Iris pigment epithelial cell (primary cell): ENCODE measurements at places on chromosomes 1 and 21.
A peak's percentile ranks its signal among the peaks of the same experiment; 100 is the strongest.

DNA sequence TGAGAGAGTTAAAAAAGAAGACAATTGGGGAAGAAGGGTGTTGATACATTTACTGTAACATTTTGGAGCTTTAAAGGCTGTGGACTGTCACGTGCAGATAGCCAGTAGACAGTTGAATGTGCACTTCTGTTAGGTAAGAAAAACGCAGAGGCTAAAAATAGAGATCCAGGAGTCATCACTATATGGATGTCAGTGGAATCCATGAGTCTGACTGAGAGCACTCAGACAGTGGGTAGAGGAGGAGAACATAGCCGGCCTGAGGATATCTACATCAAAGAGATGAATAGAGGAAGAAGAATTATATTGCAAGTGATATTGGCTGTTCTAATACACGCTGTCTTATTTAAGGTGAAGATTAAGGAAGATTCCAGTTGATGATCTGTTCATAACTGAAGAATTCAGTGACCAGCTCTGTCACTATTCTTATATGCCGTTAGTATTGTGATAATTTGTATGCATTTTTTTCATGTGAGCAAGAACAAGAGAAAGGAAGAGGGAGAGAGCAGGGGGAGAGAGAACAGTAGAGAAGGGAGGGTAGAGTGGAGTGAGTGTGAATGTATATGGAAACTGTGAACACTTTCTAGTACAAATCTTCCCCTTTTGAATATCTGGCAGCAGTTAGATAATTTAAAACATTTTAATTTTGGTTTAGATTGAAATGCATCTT is 344.8 kb downstream of the CHRM3 start:
- DNase-seq = no peak

- DNase-seq = no peak
Observed at GRCh38 chr1:202684716-202685115, 25.5 kb downstream of the SYT2 start.

- DNase-seq = no peak
Observed at GRCh38 chr1:117009132-117009531, 7.6 kb downstream of the CD101 start.

GRCh38 chr1:160981584-160982411 is 27.2 kb upstream of the ITLN2 start:
- no peak for DNase-seq

GRCh38 chr21:16579538-16579937 is 849.8 kb downstream of the USP25 start:
- DNase-seq = peak; percentile 52

GRCh38 chr1:201503397-201504176 is 3.3 kb downstream of the CSRP1 start:
- peak; percentile 99 for DNase-seq

DNA sequence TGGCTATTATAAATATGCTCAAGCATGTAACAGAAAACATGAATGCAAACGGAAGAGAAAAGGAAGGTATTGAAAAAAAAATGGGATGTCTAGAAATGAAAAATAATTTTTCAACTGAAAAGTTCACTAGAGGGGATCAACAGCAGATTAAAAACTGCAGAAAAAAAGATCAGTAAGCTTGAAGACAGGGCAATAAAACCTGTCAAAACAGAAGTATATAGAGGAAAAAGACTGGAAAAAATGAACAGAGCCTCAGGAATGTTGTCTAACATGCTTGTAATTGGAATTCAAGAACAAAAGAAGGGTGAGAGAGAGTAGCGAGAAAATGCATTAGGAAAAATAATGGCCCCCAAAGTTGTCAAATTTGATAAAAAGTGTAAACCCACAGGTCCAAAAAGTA is 29.6 kb downstream of the CRYAA start:
- DNase-seq = no peak

GRCh38 chr1:82786883-82787282 is 986.1 kb downstream of the ADGRL2 start:
- no peak for DNase-seq

DNA sequence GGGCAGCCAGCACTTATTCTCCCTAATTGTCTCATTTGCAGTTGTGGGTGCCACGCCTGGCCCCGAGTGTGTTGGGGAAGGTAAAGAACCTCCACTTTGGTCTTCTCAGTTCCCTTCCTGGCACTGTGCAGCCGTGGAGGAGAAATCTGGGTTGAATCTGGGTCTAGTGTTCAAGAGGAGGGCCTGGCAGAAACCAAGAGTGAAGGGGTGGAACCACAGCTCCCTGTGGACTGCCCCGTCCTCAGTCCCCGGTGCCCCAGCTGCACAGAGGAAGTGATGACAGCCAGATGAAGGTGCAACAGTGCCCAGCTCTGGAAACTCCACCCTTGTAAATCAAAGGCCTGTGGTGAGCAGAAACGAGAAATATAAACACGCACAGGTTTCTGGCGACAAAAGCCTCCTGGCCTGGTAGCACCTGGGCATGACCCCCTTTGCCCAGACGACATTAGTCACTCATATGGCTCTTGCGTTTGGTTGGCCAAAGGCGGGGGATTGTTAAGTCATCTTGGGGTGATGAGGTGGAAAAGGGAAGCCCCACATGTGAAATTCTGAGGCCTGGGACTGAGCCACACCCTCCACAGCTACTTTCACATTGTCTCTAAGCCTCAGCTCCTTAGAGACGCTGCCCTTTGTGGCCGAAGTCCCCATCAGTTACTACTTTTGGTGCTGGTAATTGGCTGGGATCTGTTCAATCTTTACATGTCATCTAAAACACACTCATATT is 4.2 kb upstream of the ECE1 start:
- peak; percentile 40 for DNase-seq

DNA sequence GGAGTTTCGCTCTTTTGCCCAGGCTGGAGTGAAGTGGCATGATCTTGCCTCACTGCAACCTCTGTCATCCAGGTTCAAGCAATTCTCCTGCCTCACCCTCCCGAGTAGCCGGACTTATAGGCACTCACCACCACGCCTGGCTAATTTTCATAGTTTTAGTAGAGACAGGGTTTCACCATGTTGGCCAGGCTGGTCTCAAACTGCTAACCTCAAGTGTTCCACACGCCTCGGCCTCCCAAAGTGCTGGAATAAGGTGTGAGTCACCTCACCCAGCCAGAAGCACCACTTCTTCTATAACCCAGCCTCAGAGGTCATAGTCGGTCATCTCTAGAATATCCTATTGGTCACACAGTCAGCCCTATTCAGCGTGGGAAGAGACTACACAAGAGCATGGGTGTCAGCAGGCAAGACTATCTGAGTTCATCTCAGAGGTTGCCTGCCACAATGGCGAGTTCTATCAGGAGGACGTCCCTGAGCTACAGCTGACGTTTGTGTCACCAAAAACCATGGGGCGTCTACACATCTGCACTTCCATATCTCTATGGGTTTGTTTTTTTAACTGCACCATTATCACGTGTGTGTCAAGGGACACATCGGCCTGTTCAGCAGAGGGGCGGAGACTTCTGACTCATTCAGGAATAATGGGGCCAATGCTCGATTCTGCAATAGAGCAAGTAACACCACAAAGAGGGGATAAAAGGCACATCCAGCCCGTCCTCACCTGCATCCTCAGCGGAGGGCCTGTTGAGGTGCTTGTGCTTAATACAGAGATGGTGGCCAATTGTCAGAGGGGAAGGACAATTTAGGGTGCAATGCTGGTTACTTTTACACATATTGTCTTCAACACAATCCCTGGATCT is 256.3 kb upstream of the IRF2BP2 start:
- peak; percentile 94 for DNase-seq

DNA sequence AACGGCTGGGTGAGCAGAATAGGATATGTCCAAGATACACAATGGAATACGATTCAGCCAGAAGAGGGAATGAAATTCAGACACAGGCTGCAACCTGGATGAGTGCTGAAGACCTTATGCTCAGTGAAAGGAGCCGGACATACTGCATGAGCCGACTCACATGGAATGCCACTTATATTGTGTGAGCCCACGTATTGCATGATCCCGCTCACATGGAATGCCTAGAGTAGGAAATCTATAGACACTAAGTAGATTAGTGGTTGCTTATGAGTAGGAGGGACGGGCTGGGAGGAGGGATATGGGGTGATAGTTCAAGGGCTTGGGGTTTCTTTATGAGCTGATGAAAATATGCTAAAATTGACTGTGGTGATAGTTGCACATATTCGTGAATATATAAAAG is 26.8 kb downstream of the TMPRSS2 start:
- peak; percentile 42 for DNase-seq

DNA sequence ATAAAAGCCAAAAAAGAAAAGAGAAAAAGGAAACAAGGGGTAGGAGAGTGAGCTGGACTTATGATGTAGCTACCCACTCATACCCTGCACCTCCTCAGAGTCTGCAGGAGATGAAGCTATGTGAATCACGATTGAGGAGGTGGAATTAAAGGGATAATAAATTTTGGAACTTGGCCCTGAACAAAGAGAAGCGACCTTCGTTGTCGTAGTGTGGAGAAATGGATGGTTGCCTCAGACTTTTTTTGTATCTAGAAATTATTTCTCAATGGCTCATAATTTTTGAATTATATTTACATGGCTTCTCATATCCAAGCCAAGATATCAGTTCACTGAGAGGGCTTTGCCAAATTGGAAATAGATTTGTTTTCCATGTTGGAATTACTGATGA is 37.8 kb upstream of the SIPA1L2 start:
- DNase-seq = no peak

- DNase-seq = no peak
Observed at GRCh38 chr1:201724039-201724765, 104.8 kb upstream of the IPO9 start.

DNA sequence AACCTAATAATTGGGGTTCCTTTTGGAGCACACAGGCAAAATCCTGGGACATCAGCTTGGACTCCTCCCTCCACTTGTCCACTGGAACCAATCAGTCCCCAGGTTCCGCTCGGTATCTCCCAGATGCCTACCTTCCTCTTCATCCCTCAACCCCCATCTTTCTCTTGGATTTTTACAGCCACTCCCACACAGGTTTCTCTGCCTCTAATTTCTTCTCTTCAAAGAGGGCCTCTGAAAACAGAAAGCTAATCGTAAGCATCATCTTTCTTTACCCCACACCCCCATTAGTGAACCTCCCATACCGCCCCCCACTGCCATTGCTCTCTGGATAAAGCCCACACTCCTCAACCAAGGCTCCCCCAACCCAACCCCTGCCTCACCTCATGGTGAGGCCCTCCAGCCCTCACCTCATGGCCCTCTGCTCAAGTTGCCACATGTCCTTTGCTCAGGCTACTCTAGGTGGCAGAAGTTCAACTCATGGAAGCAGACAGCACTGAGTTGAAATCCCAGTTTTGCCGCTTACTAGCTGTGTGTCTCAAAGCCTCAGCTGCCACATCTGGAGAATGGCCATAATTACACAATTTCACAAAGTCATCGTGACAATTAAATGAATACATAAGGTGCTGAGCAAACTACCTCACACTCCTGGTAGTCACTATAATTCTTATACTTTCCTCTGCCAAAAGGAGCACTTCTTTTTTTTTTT is 18.1 kb upstream of the WASF2 start:
- no peak for DNase-seq

- DNase-seq = peak; percentile 85
Observed at GRCh38 chr1:93692983-93693591, 11.4 kb upstream of the BCAR3 start.

- DNase-seq = no peak
Observed at GRCh38 chr21:25788677-25789076, 53.9 kb downstream of the GABPA start.

- DNase-seq = no peak
Observed at GRCh38 chr1:153346077-153346723, 2.4 kb downstream of the PGLYRP4 start.

GRCh38 chr1:54287176-54287650 is 87.2 kb downstream of the MRPL37 start:
- DNase-seq = peak; percentile 76

- peak; percentile 82 for DNase-seq
Observed at GRCh38 chr1:44808938-44809917, 905 bp downstream of the BTBD19 start.

- no peak for DNase-seq
Observed at GRCh38 chr1:185477638-185478580, 160.9 kb upstream of the IVNS1ABP start.

GRCh38 chr21:38898422-38899096 is 92.8 kb downstream of the ETS2 start:
- DNase-seq = no peak

DNA sequence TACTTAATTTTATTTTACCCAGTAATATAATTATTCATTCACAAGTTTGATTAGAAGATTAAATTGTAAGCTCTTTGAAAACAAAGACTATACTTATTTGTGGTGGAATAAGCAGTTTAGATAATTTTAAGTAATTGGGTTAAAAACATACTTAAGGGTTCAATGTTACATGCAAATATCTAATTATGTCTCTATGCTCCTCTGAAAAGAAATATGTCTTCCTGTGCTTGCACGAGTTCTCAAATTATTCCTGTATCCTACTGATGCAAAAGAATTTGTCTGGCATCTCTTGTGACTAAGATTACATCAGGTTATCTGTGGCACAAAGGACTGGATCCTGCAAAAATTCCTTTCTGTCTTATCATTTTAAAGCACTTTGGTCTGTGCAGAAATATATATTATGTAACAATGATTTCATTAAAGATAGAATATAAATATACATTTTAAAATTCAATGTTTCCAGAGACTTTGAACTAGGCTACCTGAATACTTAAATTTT is 416.7 kb downstream of the COL11A1 start:
- DNase-seq = no peak

GRCh38 chr1:234912548-234913277 is 215.9 kb downstream of the TOMM20 start:
- DNase-seq = peak; percentile 15

- peak; percentile 39 for DNase-seq
Observed at GRCh38 chr1:53616927-53617326, 122.0 kb downstream of the GLIS1 start.

DNA sequence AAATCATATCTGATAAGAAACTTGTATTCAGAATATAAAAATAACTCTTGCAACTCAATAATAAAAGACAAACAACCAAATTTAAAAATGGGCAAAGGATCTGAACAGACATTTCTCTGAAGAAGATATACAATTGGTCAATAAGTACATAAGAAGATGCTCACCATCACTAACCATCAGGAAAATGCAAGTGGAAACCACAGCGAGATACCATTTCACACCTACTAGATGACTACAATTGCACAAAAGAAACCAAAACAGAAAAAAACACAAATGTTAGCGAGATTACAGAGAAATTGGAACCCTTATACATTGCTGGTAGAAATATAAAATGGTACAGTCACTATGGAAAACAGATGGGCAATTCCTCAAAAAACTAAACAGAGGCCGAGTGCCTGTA is 11.5 kb upstream of the ZNF683 start:
- no peak for DNase-seq

GRCh38 chr1:116817582-116818064 is 63.4 kb downstream of the CD2 start:
- peak; percentile 10 for DNase-seq

DNA sequence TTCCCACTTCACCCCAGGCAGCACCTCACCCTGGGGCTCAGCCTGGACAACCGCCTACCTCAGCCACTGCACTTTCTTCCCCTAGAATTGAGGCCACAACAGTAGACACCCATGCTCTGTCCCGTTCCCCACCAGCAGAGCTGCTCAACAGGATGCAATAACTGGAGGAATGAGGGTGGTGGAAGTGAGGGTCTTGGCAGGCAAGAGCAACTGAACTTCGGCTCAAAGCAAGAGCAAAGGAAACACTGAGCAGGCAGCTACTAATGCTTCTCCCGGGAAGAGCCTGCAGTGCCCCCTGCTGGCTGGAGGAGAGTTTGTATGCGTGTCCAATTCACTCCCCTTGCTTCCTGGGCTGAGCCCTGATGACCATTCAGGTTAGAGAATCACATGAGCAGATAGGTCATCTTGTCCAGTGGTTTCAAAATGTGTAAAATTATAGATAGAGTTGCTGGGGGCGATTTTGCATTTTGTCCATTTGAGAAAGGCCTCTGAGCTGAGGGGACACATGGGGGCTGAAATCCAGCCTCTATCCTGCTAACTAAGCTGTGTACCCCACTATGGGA is 13.9 kb downstream of the NT5C1A start:
- peak; percentile 75 for DNase-seq

- no peak for DNase-seq
Observed at GRCh38 chr1:228333739-228334115, 72.9 kb downstream of the TRIM11 start.
